ENCODE measurements at places on chromosomes 3 and 15.

- no peak for DNase-seq
These were observed 218.4 kb upstream of the MLF1 start for GRCh38 chr3:158352551-158352950.

- no peak for DNase-seq
These were observed 27.5 kb downstream of the PLSCR5 start for GRCh38 chr3:146577662-146578061.

DNA sequence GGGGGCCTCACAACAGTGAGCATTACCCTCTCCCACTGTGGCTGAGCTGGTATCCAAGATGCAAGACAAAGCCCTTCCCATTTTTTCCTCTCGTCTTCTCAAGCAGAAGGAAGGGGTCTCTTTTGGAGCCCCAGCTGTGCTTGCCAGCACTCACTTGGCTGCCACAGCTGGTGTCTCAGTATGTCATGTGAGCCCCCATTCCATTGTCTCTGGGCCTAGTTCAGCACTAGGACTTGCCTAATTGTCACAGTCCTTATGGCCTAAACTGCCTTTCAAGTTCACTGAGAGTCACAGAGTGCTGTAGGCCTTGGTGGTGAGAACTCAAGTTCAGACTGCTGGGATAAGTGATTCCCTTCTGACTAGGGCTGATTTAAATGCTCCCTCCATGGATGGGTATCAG is 89.8 kb downstream of the ARHGEF26 start:
- no peak for DNase-seq

DNA sequence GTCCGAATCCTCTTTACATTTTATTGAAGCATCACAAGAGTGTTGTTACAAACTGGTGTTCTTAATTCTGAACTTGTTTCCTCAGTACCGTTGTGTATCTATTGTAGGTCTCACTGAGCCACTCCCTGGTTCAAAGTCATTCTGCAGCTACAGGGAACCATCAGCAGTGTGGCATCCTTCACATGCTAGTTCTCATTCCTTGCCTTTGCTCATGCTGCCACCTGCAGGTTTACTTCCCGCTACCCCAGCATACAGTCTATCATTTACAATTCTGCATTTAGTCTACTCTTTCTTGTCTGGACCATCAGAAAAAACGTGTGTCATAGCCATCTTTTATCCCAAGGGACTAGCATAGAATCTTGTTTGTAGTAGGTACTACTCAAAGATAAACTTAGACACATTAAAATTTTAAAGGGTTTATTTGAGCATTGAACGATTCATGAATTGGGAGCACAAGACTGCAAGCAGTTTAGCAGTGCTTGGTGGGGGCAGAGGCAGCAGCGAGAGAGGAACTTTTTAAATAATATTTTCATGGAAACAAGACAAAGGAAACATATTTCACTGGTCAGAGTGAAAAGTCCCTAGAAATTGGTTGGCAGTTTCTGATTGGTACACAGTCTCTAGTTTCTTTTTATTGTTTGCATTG is 402.1 kb downstream of the CADM2 start:
- DNase-seq, result no peak

DNA sequence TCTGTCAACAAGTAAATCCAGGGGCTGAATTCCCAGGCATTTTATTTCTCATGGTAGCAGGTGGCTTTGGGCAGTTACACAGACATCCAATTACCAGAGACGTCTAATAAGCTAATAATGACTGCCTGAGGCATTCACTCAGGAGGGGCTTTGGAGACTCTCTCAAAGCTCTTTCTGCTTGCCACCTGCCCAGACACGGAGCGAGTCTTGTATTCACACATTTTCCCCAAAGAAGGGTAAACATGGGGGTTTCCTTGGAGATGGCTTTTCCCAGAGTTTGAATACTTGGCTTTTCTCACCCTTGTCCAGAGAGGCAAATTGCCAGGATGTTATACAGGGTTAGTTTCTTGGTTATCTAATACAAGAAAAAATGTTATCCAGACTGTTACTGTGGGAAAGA is 132.6 kb downstream of the DIPK2A start:
- DNase-seq, result no peak

GRCh38 chr3:132394320-132394719 is 23.0 kb upstream of the DNAJC13 start:
- DNase-seq, result no peak

GRCh38 chr3:128945041-128945877 is 48.6 kb downstream of the CFAP92 start:
- no peak for DNase-seq

DNA sequence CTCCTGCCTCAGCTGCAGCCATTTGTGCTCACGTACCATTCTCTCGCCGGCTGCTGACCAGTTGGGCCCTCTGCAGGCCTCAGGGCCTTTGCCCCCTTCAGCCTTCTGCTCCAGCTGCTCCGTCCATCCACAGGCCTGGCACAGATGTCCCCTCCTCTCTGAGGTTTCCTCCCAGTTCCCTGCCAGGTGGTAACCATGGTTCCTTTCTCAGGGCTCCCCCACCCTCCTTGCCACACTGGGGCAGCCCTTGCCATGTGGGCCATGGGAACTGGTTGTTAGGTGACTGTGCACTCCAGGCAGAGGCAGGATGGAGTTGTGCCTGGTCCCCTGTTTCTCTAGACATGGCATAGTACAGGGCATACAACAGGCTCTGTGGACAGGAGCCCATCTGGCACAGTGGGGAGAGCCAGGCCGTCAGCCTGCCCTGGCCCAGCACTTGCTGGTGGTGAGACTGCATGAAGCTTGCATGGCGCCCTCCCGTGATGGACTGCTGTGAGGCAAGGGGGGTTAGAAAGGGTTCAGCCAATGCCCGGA is 148.9 kb downstream of the DNAJB8 start:
- no peak for DNase-seq

DNA sequence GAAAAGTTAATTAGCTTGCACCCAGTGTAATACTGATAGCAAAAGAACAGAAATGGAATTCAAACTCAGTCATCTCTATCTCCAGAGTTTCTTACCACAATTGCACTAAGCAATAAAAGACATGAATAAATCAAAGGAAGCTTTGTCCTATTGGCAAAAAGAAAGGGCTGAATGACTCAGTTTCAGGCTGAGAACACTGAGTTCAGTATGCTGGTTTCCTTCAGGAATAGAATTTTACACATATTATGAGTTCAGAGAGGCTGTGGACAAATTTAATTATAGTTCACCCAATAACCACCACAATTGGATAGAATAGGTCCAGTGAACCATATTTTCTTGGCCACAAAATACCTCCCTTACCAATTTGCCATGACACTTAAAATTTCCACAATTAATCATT is 249.7 kb downstream of the KCNMB2 start:
- DNase-seq, result no peak

- no peak for DNase-seq
These were observed 184.6 kb downstream of the XXYLT1 start for GRCh38 chr3:195086341-195086740.

Data from keratinocyte (primary cell).